Panc1 (cell line): ENCODE measurements at places on chromosomes 7 and 10.

- DNase-seq: no peak
Measured at GRCh38 chr7:135919071-135919841, 57.9 kb downstream of the MTPN start.

DNA sequence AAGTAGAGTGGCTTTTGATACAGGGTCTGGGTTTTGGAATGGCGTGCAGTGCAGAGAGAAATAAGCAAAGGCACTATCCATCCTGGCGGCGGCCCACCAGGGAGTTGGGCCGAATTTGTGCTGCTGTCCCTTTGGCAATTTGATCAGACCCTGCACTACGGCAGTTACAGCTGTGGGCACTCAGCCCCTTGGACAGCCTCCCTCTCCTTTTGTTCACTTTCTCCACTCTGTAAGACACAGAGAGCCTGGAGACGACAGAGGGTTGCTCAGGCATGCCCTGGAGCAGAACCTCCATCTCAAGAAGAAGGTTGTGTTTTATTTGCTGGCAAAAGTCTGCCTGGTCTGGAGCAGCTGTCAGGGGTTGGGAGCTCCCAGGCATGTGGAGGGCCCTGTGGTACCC is 55.8 kb downstream of the LHPP start:
- no peak for DNase-seq

DNA sequence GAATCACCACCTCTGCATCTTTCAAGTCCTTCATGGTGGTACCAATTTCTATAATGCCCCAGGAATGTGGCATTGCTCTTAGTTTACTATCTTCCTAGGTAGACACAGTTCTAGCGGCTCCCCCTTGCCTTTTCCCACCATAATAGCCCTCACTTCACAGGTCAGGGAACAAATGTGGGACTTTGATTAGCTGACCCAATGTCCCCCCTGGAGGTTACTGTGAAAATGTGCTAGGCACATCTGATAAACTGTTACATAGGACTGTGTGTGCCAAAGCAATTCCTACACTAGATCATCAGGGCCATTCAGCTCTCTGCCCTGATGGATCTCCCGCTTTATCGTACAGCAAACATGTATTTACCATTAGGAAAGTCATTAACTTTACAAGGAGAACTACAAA is 94.0 kb downstream of the TWIST1 start:
- no peak for DNase-seq

- DNase-seq: no peak
Measured at GRCh38 chr7:77266291-77266794, 66.7 kb upstream of the FGL2 start.

- no peak for DNase-seq
Measured at GRCh38 chr7:75796420-75796819, 17.2 kb downstream of the CCL24 start.

GRCh38 chr7:100040575-100040974 is 9.0 kb upstream of the ZSCAN21 start:
- DNase-seq: no peak
